HEK293T (cell line): ENCODE measurements at places on chromosomes 4 and X.

DNA sequence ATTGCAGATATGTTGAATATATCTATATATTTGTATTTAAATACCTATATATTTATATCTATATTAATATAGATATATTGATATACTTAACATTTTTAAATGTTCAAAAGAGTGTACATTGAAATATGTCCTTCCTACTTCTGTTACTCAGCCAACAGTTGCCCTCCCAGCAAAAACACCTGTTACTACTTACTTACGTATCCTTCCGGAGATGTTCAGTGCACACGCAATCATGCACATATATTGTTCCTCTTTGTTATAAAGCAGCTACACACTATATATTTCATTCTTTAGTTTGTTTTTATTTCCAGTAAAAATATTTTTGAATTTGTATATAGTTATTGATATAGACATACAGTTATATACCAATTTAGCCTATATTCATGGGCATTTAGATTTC is 142.3 kb downstream of the ARHGAP24 start:
- DNase-seq: no peak

- no peak for DNase-seq
Observed at GRCh38 chrX:149691794-149692193, 20.1 kb upstream of the MAGEA11 start.

GRCh38 chr4:118193421-118193820 is 159.1 kb downstream of the NDST3 start:
- DNase-seq: no peak

GRCh38 chr4:103429283-103429682 is 231.1 kb upstream of the CENPE start:
- peak; percentile 33 for DNase-seq

- no peak for DNase-seq
Observed at GRCh38 chrX:118734909-118735308, 7.5 kb downstream of the IL13RA1 start.

GRCh38 chr4:105933083-105933482 is 37.8 kb downstream of the NPNT start:
- DNase-seq: no peak

GRCh38 chrX:2577844-2578466 is 77.2 kb upstream of the DHRSX start:
- peak; percentile 47 for DNase-seq

DNA sequence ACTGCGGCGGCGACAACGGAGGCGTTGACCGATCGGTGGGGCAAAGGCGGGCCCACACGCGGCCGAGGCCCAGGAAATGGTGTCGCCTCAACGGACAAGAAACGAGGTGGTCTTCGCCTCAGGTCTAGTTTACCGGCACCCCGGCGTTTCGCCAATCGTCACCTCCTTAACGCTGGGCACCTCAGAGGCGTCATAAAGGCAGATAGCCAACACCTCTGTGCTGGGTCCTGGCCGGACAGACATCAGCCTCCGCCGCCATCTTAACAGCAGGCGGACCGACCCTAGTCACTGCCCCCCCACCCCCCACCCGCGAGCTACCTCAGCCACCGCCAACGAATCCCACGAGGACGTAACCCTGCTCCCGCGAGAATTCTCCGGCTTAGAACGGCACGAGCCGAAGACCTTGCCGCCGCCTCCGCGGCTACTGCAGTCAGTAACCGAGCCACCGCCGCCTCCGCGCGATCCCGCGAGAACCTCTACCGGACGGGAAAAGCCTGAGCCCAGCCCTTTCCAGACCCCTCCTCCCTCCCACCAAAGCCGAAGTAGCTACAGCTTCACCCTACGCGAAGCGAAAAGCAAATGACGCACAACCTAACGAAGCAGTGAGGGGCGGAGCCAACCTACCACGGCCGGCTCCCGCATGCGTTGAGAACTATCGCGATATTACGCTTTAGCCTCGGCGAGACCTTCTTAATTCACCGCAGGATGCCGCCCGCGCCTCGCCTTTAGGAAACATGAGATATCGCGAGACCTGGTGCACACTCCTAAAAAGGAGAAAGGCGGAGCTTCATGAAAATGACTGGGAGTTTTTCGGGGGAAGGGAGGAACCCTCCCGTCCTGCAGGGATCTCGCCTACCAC is 2.7 kb downstream of the HUWE1 start:
- peak; percentile 77 for DNase-seq

- no peak for DNase-seq
Observed at GRCh38 chr4:157013656-157014055, 42.1 kb upstream of the PDGFC start.

- DNase-seq: no peak
Observed at GRCh38 chrX:79290596-79290995, 76.5 kb downstream of the ITM2A start.

- no peak for DNase-seq
Observed at GRCh38 chr4:7970361-7970946, 30.8 kb upstream of the AFAP1 start.

DNA sequence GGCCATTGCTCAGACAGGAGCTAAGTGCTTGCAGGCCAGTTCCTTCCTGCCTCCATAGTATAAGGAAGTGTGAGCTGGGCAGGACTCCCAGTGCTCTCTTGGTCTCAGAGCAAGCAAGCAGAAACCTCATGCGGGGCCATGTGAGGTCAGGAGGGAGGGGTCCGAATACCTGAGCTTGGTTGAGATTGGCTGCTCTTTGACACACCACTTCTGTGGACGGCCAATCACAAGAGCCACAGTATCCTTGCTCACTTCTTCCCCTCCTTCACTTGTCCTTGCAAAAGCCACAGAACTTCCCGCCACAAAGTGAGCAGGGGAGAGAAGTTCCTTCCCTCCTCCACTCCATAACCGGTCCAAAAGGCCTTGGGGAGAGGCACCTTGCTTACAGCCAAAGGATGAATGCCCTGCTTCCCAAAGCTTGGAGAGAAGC is 56.7 kb downstream of the PRPS1 start:
- peak; percentile 47 for DNase-seq

DNA sequence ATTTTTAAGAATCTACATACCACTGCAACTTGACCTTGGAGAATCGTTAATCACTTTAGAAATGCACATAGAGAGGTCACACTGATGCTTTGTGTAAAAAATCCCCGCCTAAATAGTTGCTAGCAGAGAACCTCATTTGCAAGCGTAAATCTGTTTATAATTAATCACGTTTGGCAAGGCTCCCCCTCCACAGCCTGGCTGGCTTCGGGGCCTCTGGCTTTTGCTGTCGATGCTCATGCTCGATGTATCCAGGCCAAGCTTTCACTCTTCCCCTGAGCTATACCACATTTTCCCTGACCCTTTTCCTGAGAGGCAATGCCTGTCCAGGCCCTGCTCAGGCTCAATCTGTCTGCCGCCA is 23.4 kb downstream of the CYTL1 start:
- no peak for DNase-seq

DNA sequence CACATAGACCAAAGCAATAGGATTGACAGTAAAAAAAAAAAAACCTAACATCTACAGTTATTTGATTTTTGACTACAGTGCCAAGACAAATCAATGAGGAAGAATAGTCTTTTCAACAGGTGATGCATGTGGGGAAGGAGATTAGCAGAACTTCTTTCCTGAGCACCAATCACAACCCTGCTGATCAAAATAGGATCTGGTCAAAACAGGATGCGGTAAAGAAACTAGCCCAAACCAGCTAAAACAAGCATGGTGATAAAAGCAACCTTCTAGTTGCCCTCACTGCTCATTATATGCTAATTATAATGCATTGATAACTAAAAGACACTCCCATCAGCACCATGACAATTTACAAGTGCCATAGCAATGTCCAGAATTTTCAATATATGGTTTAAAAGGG is 667.5 kb downstream of the GRXCR1 start:
- no peak for DNase-seq

DNA sequence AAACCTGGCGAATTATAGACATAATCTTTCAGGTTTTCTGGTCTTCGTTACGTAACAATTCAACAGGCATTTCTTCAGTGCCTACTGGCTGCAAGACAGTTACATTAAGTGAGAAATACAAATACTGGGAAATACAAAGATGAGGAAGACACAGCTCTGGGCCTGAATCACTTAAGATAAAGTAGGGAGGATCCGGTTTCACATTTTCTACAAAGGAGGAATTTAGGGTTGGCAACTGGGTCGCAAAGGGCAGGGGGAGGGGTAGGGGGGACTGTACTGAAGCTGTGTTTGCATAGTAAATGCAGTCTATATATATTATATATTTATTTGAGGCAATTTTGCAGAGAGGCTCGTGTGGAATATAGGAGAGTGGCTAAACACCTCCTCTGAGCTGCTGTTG is 107.4 kb downstream of the MAML3 start:
- no peak for DNase-seq

DNA sequence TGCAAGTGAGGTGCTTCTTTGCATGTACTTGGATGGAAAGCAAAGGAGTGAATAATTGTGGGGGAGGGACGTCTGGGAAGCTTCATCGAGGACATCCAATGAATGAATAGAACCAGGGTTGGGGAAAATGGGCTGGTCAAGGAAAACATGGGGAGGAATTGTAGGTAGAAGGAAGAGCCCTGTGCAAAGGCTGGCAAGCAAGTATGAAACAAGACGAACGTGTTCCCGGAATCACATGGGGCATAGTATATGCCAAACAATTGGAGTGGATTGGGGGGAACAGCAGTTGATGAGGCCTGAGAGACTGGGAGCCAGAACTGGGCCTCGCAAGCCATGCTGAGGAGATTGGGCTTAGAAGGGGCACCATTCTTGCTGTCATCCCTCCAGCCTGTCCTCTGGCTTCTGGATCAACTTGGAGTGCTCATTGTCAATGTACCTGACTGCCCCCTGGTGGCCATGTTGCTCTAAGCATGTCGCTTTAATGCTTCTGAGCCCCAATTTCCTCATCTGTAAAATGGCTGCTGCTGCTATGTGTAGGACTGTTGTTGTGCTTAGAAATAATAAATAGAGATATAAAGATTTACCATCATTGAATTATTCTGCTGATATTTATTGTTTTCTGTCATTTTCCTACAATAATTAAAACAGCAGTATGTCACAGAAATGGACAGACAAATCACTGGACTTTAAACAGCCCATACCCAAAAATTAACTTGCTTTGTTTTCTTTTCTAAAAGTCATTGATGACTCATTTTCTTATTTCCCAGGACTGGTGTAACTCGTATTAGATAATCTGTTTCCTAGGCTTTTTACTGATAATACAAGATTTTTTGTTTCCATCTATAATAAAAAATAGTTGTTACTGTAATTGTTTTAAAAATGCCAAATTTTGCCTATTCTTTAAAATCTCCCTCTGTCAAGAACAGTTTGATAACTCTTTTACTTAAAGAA is 66.4 kb downstream of the JADE3 start:
- DNase-seq: peak; percentile 72

GRCh38 chr4:155543126-155543765 is 123.4 kb upstream of the GUCY1A1 start:
- DNase-seq: no peak

DNA sequence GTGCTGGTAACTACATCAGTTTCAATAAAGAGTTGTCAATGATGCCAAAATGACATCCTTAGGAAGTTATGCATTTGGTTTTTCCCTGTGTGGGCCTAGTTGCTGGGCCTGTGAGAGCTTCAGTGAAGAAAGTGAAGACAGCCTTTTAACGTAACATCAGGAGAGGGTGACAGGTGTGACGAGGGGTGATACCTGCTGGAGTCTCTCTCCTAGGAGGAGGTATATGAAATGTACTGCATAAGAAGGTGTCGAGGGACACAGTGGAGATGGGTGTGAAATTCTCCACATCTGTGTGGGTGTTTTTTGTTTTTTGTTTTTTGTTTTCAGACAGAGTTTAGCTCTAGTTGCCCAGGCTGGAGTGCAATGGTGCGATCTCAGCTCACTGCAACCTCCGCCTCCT is 49.2 kb downstream of the EVC start:
- DNase-seq: no peak

GRCh38 chrX:139967300-139967699 is 2.0 kb upstream of the CXorf66 start:
- DNase-seq: peak; percentile 40

- DNase-seq: no peak
Observed at GRCh38 chr4:81042578-81043365, 12.3 kb downstream of the BMP3 start.

- no peak for DNase-seq
Observed at GRCh38 chr4:152081024-152081423, 320.2 kb upstream of the GATB start.

DNA sequence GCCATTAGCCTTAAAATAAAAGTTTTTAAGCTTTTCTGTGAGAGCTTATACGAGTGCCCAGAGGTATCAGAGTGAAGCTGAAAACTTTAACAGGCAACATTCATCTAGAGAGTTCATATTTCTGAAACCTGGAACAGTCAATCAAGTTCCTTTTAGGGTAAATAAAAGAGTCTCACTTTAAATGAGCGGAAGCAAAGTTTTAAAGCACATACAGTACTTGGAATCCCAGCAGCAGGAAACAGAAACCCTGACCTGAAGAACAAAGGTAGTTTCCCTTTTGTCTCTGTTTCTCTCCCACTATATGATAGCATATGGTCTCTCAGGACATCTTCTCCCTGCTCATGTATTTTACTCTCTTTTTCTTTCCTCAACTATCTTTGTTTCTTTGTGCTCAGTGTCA is 153.0 kb downstream of the ASB9 start:
- no peak for DNase-seq

DNA sequence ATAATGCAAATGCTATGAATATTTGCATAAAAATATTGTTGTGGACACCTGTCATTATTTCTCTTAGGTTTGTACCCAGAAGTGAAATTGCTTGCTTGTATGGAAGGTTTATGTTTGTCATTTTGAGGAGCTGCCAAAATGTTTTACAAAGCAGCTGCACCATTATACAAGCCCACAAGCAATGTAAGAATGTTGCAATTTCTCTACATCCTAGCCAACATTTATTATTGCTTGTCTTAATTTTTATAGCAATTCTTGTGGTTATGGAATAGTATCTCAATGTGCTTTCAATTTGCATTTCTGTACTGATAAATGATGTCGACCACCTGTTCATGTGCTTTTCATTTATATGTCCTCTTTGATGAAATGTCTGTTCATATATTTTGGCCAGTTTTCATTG is 18.7 kb upstream of the RBMX start:
- no peak for DNase-seq

- no peak for DNase-seq
Observed at GRCh38 chr4:77952457-77952856, 89.8 kb downstream of the MRPL1 start.

DNA sequence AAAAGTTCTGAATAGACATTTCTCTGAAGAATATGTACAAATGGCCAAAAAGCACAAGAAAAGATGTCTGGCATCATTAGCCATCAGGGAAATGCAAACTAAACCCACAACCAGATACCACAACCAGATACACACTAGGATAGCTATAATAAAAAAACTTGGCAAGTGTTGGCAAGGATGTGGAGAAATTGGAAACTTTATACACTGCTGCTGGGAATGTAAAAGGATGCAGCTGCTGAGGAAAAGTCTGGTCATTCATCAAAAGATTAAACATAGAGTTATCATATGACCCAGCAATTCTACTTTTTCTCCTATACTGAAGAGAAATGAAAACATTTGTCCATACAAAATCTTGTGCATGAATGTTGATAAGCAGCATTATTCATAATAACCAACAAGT is 92.3 kb downstream of the UCHL1 start:
- DNase-seq: no peak

DNA sequence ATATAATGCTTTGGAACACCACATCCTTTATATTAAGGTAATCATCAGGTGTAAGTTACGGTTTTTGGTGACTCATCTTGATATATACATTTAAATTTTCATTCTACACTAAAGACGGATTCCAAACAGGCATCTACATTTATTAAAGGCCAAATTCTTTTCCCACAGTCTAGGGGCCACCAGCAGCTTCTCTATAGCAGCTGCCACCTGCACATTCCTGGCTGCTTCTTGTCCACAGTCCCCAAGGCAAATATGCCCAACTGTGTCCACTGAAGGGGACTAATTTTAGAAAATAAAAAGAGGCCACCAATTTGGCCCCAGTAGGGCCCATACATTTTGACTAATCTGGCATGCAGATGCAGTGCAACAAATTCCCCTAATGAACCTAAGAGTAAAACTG is 96.6 kb downstream of the EFHC2 start:
- no peak for DNase-seq
